ENCODE measurements at places on chromosomes 2 and 18. TPM values are rescaled to one million over a fixed set of nuclear protein-coding genes. Genes with fewer than 3 reads are reported as not detected.

BOK gene
- 2.6 TPM for total RNA-seq

DNA sequence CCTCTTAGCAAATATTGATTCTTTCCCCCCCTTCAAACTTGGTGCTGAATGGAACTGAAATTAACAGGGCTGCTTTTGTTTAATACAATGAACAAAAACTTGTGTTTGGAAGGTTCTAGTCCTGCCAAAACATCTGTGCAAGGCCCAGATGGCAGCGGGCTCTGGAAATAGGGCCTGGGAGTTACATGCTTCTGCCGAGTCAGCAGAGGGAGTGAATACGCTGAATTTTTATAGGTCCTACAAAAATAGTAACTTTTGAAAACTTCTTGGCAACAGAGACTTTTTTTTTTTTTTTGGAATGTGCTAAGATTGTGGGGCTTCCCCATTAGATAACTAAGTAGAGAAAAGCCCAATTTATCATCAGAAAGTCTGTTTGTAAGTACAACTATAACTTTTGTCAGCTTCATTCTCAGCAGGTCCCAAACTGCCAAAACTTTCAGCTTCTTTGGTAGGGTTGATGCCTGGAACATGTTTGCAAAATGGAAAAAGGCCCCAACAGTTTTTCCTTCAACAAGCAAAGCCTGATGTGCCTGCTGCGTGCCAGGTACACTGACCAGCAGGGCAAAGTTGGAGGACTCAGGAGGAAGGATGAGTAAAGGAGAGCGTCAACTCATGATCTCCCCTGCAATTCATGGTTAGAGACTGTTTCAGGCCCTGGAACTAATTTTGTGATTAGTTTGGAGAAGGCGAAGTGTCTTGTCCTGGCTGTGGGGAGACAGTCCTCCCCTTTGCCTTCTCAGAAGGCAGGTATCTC lies 45.1 kb upstream of the HDAC4 start:
- no peak for DNase-seq
- H3K36me3 ChIP-seq: no peaks in the 10 kb centered on the region
- H3K27me3 ChIP-seq: peaks cover 16% of the 10 kb centered on the region
- no peak overlapping the region for H3K4me3 ChIP-seq

ACOXL gene
- total RNA-seq: not detected

DNA sequence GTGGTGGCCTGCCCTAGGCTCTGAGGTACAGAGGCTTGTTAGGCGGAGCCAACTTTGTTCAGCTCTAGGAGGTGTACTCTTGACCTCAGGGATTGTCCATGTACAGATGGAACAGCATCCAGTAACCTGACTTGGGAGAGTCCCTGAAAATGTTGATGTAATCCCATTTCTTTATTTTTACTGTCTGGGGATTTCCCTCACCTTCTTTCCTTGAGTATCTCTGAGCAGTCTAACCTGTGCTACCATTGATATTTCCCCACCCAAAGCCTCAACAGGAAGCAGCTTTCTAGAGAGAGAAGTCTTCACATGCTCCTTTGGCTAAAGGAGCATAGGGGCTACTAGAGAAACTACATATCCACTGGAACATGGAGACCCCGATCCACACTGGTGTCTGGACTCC lies 10.4 kb downstream of the IL36A start:
- H3K4me3 ChIP-seq: no peak overlapping the region
- no peak for DNase-seq
- H3K36me3 ChIP-seq: no peaks in the 10 kb centered on the region

AKAIN1 gene
- total RNA-seq: not detected

CACNB4 gene
- 0.95 TPM for total RNA-seq

GRCh38 chr2:239546541-239546940 lies 145.7 kb upstream of the HDAC4 start:
- peaks cover 34% of the 10 kb centered on the region for H3K27me3 ChIP-seq
- no peak overlapping the region for H3K27ac ChIP-seq
- no peaks in the 10 kb centered on the region for H3K36me3 ChIP-seq
- DNase-seq: no peak
- no peak overlapping the region for H3K4me3 ChIP-seq

DNA sequence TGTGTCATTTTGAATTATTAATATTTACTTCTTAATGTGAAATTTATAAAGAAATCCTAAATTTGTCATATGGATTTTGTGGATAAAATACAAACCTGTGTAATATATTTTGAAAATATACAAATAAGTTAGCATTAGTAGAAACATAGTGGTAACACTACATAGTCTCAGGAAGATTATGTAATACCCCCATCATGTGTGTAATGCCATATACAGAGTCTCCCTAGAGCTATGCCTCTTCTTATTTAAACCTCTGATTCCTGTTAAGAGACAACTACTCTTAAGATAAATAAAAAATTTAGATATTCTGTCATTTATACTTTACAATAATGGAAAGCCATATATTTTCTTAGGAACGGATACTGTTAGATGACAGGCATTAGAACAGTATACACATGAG lies 2012.0 kb upstream of the LRRTM1 start:
- no peak for DNase-seq
- no peaks in the 10 kb centered on the region for H3K4me1 ChIP-seq
- H3K36me3 ChIP-seq: no peaks in the 10 kb centered on the region
- no peak overlapping the region for H3K27ac ChIP-seq

- H3K27me3 ChIP-seq: no peaks in the 10 kb centered on the region
- peaks cover 9% of the 10 kb centered on the region for H3K4me1 ChIP-seq
- no peak overlapping the region for H3K27ac ChIP-seq
- H3K4me3 ChIP-seq: no peak overlapping the region
- no peak for DNase-seq
- no peaks in the 10 kb centered on the region for H3K36me3 ChIP-seq
Observed at GRCh38 chr2:224545884-224546644, 39.1 kb downstream of the CUL3 start.

DNA sequence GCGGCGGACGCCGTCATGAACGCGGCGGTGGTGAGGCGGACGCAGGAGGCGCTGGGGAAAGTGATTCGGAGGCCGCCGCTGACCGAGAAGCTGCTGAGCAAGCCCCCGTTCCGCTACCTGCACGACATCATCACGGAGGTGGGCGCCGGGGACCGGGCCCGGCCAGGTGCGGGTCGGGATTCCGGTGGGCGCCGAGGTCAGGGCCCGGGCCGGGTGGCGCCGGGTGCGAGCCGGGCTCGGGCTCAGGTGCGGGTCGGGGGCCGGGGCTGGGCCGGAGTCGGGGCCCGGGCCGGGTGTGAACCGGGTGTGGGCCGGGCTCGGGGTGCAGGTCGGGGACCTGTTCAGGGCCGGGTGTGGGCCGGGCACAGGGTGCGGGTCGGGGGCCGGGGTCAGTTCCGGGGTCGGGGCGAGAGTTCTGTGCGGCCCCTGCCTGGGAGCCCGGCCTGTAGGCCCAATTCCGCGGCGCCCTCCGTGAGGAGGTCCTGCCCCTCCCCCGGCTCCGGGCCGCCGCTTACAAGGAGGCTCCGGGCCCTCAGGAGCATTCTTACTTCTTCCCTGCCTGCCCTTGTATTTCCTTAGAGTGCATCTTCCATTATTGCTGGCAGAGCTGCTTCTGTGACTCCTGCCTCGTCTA lies 447 bp downstream of the TRAF3IP1 start:
- peaks cover 14% of the 10 kb centered on the region for H3K36me3 ChIP-seq
- no peaks in the 10 kb centered on the region for H3K27me3 ChIP-seq
- H3K4me3 ChIP-seq: peak overlapping the region; percentile 83
- peaks cover 32% of the 10 kb centered on the region for H3K4me1 ChIP-seq
- DNase-seq: no peak
- peak overlapping the region; percentile 56 for H3K27ac ChIP-seq

ST6GAL2 gene
- total RNA-seq: 0.34 TPM

DNA sequence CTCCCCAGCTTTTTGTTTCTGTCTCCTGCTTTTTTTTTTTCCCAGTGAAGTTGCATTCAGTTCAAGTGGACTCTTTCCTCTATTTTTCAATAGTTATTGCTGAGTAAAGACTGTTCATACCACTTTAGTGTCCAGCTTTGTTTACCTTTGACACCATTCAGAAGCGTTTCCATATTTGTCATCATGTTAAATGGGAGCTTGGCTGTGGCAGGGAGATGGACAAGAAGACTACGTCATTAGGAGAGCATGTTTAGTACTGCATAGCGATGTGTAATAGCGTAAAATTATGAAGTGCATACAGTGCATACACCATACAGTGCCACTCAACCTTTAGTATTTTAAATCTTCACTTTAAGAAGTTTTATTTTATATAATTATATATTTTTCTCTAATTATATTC lies 655.9 kb downstream of the DCC start:
- no peak for DNase-seq
- no peak overlapping the region for H3K4me3 ChIP-seq
- H3K27ac ChIP-seq: no peak overlapping the region
- no peaks in the 10 kb centered on the region for H3K36me3 ChIP-seq

AQP12A gene
- not detected for total RNA-seq

Measured in heart right ventricle (tissue), 16 donors.